NCI-H187 treated with DMSO at 0.1 percent for 48 hours (cell line): ENCODE measurements at places on chromosomes 1 and 21.

GRCh38 chr1:241997401-241997998, 1.4 kb downstream of the MAP1LC3C start:
- DNase-seq = no peak

DNA sequence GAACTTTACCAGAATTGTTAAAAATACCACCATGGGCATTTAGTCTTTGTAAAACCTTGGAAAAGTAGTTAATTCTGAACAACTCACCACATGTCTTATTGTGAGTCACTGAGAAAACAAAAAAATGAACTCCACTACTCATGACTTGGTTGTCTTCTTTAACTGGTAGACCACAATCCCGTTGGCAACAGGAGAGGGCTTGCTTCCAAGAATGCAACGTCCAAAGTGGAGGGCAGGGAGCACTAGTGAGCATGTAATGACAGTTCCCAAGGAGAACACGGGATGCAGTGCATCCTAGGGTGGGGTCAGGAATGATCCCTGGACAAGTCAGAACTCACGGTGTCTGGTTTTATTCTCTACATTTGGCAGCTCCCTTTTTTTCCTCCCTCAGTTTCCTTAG, 15.2 kb upstream of the HMCN1 start:
- DNase-seq = no peak

DNA sequence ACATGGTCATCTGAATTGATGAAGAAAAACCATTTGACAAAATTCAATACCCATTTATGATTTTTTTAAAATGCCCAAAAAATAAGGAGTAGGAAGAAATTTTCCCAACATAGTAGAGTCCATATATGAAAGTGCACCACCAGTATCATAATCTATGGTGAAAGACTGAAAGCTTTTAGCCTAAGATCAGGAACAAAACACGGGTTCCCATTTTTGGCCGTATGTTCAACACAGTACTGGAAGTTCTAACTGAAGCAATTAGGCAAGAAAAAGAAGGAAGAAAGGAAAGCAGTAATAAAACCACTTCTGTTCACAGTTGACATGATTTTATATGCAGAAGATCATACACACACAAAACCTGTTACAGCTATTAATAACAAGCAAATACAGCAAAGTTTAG, 227.8 kb upstream of the RAB4A start:
- DNase-seq = no peak

DNA sequence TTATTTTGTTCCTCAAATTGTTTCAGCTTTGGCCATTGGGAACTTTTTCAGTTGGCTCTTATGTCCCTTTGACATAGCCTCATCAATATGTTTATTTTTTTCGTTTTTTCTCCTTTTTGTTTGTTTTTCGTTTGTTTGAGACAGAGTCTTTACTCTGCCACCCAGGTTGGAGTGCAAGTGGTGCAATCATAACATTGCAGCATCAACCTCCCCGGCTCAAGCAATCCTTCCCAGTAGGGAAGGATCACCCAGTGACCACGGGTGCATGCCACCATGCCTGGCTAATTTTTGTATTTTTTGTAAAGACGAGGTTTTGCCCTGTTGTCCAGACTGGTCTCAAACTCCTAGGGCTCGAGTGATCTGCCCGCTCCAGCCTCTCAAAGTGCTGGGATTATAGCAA, 8.1 kb downstream of the POLR3GL start:
- no peak for DNase-seq

DNA sequence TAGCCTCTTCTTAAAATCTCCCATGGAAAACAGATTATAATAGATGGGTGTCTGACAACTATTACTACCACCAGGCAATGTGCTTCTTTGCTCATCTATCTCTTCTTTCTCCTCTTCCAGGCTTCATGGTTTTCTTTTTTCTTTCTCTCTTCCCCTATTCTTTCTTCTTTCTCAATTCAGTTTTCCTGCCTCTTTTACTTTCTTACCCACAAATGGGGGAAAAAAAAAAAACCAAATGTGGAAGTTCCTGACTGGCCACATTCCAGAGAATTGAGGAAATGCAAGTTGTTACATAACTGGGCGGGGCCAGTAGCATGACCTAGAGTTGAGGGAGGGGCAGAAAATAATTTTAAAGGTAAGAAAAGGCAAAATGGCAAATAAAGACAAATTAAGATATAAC, 10.9 kb upstream of the SMG7 start:
- DNase-seq = no peak
